Stimulated activated CD4-positive, alpha-beta T cell treated with anti-CD3 and anti-CD28 coated beads, TNF-alpha, amount 100 ng/mL, for 48 hours (primary cell): ENCODE measurements at places on chromosomes 11 and 22.

DNA sequence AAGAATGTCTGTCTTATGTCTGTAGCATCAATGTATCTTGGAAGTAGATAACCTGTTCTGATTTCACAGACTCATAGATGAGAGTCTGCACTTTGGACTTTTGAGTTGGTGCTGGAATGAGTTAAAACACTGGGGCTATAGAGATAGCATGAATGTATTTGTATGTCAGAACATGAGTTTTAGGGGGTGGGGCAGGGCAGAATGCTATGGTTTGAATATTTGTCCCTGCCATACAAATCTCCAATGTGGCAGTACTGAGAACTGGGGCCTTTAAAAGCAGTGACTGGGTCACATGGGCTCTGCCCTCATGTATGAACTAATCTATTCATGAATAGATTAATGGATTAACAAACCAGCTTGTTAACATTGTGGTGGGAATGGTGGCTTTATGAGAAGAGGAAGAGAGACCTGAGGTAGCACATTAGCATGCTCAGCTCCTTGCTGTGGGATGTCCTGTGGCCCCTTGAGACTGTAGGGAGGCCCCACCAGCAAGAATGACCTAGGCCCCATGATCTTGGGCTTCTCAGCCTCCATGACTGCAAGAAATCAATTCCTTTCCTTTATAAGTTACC is 15.5 kb upstream of the OR52K1 start:
- no peak for DNase-seq

- DNase-seq = no peak
Observed at GRCh38 chr11:131737357-131737756, 366.9 kb downstream of the NTM start.

DNA sequence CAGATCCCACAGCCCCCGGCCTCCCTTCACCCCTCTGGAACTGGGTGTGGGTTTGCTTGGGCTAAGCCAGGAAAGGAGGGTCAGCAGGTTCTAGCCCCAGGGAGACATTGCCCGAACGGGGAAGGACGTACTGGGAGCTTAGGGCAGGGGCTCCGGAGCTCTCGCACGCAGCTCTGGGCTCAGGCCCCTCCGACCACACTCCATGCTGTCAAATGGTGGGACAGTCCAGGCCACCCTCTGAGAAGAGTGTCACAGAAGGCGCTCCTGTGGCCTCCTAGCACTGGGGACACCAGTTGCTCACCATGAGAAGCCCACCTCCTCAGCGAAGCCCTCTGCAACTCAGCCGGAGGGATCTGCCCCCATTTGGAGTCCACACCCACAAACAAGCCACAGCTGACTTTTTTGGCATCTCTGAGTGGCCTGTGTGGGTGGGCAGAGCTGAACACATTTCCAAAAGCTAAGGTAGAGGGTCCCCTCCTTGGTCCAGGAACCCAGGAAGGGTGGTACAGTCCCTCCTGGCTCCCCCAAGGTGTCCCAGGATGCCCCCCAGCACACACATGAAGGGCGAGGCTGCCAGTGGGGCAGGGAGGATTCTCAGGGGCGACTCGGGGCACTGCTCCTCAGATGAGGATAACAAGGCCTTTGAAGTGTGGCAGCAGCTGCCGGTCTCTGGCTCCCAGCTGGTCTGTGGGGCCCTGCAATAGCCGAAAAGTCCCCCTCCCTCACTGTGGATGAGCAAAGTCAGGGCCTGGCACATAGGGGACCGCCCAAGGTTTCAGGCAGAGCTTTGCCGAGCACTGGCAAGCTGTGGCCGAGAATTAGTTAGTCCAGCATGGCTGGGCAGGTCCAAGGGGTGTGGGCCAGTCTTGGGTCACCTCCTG is 13.0 kb upstream of the TEF start:
- DNase-seq = no peak

GRCh38 chr11:119729581-119729927 is 554 bp upstream of the NECTIN1 start:
- no peak for DNase-seq

DNA sequence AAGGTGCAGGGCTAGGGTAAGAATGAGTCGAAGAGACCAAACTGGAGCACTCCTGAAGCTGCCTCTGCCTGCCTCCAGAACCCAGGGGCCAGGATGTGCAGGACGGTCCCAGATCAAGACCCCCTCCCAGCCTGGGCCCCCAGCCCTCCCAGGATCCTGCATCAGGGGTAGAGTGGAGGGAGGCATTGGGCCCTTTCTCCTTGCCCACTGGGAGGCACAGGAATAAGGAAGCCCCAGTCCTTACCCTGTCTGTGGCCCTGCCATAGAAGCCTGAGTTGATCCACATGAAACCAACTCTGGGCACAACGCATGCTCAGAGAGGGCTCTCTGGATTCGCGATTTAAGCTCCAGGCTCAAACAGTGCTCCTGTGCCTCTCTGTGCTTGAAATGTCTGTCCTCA is 661.8 kb upstream of the B3GAT1 start:
- no peak for DNase-seq

DNA sequence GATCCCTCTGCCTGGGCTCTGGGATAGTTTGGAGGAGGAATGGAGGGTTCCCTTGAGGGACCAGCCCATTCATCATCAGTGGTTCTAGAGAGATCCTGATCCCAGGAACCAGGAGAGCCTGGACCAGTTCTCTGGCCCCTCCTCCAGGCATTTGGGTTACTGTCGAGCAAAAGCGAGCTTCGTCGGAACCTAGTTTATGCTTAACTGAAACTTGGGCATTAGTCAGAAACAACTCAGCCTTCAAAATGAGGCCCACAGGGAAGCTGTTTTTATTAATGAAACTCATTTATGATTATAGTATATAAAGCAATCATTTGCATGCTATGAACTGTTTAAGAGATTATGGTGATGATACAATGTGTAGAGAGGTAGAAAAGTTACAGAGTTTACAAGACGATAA is 61.4 kb downstream of the LIF start:
- no peak for DNase-seq

- DNase-seq = no peak
Observed at GRCh38 chr11:131902421-131902820, 532.0 kb downstream of the NTM start.

- DNase-seq = no peak
Observed at GRCh38 chr11:69239641-69240040, 54.3 kb upstream of the MYEOV start.

GRCh38 chr11:121723246-121723741 is 270.5 kb upstream of the SORL1-AS1 start:
- no peak for DNase-seq

DNA sequence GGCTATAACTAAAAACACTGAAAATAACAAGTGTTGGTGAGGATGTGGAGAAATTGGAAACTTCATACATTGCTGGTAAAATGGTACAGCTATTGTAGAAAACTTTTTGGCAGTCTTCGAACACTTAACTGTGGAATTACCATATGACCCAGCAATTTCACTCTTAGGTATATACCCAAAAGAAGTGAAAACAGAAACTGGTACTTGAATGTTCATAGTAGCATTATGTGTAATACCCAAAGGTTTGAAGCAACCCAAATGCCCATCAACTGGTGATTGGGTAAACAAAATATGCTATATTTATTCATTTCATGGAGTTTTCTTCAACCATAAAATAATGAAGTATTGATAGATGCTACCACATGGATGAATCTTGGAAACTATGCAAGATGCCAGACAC is 40.8 kb upstream of the FTH1 start:
- DNase-seq = no peak

DNA sequence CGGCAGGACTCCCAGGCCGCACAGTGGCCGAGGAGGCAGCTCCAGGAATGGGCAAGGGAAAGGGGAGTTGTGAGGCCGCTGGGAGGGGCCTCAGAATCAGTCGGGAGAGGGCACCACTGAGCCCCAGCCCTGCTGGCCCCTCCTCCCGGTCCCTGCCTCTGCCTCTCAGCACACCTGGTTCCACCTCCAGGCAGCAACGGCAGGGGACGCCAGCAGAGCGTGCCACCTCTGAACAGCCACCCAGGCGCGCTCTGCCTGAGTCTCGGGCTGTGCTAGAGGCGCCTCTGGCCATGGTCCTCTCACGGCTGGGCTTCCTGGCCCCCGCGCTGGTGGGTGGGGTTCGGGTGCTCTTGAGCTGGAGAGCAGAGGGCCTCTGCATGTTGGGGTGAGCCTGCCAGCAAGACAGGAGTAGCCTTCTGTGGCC is 33.0 kb downstream of the MOB2 start:
- peak; percentile 8 for DNase-seq

DNA sequence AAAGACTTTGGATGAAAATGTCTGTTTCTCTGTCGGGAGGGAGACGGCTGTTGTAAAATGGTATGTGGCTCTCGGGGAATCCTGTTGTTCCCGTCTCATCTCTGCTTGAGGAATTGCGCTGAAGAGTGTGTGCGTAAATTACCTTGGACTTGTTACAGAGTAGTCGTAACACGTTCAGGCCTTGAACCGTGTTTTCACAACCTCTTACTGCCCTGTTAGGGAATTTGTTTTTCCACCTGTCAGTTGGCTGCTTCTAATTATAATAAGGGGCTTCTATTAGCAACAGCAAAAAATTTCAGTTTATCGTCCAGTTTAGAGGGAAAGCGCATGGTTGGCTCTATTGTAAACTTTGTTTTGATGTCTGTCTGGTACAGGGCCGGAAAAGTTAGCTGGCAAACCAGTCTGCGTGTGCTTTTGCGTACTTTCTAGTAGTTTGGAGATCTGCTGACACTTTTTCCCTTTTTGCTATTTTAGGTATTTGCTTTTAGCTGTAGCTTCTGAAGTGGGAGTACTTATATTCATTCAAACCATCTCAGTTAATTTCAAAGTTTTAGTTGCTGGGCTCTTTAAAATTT is 1.5 kb downstream of the HIPK3 start:
- no peak for DNase-seq

DNA sequence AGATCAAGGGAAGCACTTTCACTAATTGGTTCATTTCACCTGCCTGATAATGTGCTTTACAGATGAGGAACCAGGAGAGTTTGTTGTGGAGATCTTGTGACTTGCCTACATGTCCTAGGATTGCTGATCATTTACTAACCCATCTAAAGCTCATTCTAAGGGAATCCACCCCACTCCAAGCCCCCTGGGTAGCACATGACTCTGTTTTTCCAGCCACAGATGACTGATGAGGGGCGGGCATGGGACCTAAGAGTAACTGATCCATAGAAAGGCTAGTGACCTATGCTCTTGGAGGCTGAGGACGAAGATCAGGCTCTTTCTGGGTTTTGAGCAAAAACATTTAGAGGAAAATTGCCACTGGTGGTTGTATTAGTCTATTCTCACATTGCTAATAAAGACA is 378.1 kb downstream of the CADM1 start:
- DNase-seq = no peak

DNA sequence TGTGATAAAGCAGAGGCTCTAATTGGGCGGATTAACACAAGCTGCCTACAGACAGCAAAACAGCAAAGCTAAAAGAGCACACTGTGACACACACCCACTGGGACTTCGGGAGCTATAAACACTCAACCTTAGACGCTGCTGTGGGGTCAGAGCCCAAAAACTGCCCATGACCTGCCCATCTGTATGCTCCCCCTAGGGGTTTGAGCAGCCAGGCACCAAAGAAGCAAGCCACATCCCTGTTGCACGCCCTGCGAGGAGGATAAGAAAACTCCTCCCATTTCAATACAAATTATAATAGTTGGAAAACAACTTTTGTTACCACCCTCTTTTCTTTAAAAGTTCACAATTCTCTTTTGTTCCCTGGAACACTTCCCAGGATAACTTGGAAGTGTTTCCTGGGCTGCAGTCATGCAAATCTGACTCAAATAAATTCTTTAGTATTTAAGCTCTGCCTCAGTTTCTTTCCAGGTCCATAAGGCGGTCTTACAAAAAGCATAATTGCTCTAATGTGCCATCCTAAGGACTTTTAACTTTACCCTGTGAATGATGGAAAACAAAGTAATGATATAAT is 86.4 kb downstream of the DLG2 start:
- DNase-seq = no peak

DNA sequence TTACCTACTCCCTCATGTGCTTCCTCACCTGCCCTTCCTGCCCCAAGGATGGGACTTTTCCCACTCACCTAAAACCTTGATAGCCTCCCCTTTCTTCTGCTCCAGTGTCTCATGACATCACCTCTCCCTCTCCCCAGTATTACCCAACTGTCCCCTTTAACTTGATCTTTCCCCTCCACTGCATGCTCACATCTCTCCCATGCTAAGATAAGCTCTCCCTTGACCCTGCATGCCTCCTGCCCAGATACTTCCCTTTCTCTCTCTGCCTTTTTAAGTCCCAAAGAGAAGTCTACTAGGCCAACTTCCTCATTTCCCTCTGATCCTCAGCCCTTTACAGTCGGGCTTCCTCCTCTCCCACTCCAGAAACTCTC is 14.8 kb downstream of the CD3E start:
- no peak for DNase-seq

- DNase-seq = no peak
Observed at GRCh38 chr11:4375431-4376140, 7.4 kb upstream of the OR52B4 start.

GRCh38 chr11:3637201-3637600 is 4.6 kb downstream of the ART5 start:
- no peak for DNase-seq

GRCh38 chr11:64306876-64307622 is 1.7 kb downstream of the ESRRA start:
- no peak for DNase-seq

- no peak for DNase-seq
Observed at GRCh38 chr11:92922731-92923130, 46.7 kb upstream of the MTNR1B start.

DNA sequence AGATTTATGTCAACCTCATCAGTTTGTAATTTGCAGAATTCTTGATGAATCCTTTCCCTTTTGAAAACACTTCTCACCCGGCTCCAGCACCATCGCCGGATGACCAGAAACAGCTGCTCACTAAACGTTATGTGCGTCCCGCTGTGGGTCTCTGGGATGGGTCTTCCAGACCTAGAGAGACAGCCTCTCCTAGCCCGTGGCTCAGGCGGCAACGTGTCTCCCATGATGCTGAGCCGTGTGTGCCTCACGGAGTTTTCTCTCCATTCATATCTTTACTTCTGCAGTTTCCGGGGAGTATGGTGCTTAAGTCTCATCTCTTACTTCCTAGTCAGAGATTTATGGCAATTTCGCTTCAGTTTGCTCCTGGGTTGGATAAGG is 25.0 kb upstream of the ACR start:
- no peak for DNase-seq
